Stimulated activated naive CD4-positive, alpha-beta T cell (primary cell): ENCODE measurements at places on chromosomes 6 and 20.

- DNase-seq = no peak
Measured at GRCh38 chr6:168773788-168774187, 332.8 kb downstream of the SMOC2 start.

- peak; percentile 52 for DNase-seq
Measured at GRCh38 chr6:130019326-130020072, 1.1 kb downstream of the L3MBTL3 start.

GRCh38 chr6:53768636-53769035 is 26.2 kb upstream of the LRRC1 start:
- DNase-seq = no peak

DNA sequence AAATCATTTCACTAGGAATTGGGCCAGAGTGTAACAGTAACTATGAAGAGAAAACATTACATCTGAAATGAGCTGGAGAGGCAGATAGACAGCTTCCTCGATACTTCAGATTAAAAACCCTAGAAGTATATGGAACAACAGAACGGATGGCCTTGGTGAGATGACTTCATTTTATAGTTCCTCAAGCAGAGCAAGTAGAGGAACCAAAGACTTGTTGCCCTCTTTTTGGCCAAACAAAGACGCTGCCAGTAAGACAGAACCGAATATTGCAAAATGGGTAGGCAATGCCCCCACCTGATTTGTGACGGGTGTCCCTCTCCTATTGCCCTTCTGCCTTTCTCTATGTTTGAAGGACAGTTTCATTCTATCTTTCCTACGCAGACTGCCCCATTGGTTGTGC is 53.5 kb downstream of the AGPAT4 start:
- DNase-seq = no peak

- DNase-seq = no peak
Measured at GRCh38 chr20:6919792-6920468, 152.4 kb downstream of the BMP2 start.

DNA sequence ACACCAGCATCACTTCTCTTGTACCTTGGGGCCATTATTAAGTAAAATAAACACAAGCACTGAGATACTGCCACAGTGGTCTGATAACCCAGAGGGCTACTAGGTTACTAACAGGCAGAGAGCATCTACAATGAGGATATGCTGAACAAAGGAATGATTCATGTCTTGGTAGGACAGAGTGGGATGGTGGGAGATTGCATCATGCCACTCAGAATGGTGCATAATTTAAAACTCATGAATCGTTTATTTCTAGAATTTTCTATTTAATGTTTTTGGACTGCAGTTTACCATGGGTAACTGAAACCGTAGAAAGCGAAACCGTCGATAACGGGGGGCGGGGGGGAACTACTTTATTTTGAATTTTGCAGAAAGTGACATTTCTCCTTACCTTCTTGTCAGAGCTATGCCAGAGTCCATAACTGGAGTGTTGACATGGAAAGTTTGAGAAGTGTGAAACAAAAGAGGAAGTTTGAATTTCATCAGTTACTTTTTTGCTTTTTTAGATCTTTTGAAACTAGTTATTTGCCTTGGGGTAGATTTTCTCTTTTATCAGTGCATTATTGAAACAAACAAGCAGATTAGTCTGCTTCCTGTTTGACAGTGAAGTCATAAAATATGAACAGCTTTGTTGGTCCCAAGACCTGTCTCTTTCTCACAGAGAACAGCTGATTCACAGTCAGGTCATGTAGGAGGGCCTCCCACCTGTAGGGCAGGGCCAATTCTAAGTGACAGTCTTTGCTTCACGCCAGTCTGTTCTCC is 124.9 kb downstream of the KLHL32 start:
- DNase-seq = no peak

DNA sequence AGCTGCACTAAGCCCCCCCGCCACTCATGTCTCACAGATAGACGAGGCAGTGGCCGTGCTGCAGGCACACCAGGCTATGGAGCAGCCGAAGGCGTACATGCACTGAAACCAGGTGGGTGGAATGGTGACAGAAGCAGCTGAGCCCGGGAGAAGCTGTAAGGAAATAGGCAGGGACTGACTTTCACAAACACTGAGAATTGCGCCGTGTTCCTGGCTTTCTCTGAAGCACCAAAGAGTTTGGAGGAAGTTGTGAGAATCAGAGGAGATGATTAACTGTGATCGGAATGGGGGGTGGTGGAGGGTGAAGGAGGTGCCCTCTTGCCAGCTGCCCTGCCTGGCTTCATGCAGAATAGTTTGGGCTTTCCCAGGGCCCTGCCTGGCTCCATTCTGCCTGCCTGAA is 21.6 kb downstream of the TOMM34 start:
- no peak for DNase-seq

- DNase-seq = no peak
Measured at GRCh38 chr20:9977629-9978028, 57.2 kb upstream of the ANKEF1 start.
